ENCODE measurements at places on chromosomes 12 and 14. TPM values are rescaled to one million over a fixed set of nuclear protein-coding genes. Genes with fewer than 3 reads are reported as not detected.

ALDH2 gene
- 76.6 TPM for total RNA-seq

E2F7 gene
- 21.0 TPM for total RNA-seq

RILPL1 gene
- 19.0 TPM for total RNA-seq

LYZ gene
- 0.20 TPM for total RNA-seq

GALNT6 gene
- total RNA-seq = 19.1 TPM

Measured in endodermal cell (in vitro differentiated cells).